ENCODE measurements at places on chromosomes 5 and 9. TPM values are rescaled to one million over a fixed set of nuclear protein-coding genes. Genes with fewer than 3 reads are reported as not detected.

Gene GPR21
- 0.50 TPM for total RNA-seq

Gene LMX1B
- not detected for total RNA-seq

Gene NPR3
- total RNA-seq: 0.12 TPM

Gene TMEFF1
- 0.26 TPM for total RNA-seq

Gene BASP1
- total RNA-seq: 0.94 TPM

Gene SYNPO
- 0.17 TPM for total RNA-seq

Gene F2RL2
- not detected for total RNA-seq

Gene GPR151
- total RNA-seq: not detected

Gene ROPN1L
- not detected for total RNA-seq

Gene MAML1
- total RNA-seq: 20.7 TPM

Gene SLC34A1
- not detected for total RNA-seq

Gene SLC46A2
- total RNA-seq: not detected

Gene BRINP1
- not detected for total RNA-seq

Gene GPSM1
- 9.0 TPM for total RNA-seq

Data from activated naive CD4-positive, alpha-beta T cell treated with anti-CD3 and anti-CD28 coated beads for 36 hours (primary cell).